SK-N-SH treated with all-trans-retinoic acid at 6 μM for 48 hours (cell line): ENCODE measurements at places on chromosomes 7 and 10.

DNA sequence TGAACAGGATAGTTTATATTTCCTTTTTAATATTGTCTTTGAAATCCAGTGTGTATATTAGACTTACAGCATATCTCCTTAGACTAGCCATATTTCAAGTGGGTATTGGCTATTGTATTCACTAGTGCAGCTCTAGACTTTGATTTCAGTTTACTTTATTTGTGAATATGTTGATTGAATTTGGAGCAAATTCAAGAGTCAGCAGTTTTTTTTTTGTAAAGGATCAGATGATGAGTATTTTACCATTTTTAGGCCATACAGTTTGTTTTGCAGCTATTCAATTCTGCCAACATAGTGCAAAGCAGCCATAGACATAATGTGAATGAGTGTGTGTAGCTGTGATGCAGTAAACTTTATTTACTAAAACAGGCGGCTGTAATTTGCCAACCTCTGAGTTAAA is 4.6 kb downstream of the STK31 start:
- no peak for ATAC-seq

GRCh38 chr7:70353946-70354335 is 755.7 kb downstream of the AUTS2 start:
- peak; percentile 56 for ATAC-seq

- ATAC-seq, result no peak
Observed at GRCh38 chr7:24611130-24611529, 37.9 kb downstream of the PALS2 start.

- no peak for ATAC-seq
Observed at GRCh38 chr7:1523844-1524243, 6.7 kb upstream of the MAFK start.

DNA sequence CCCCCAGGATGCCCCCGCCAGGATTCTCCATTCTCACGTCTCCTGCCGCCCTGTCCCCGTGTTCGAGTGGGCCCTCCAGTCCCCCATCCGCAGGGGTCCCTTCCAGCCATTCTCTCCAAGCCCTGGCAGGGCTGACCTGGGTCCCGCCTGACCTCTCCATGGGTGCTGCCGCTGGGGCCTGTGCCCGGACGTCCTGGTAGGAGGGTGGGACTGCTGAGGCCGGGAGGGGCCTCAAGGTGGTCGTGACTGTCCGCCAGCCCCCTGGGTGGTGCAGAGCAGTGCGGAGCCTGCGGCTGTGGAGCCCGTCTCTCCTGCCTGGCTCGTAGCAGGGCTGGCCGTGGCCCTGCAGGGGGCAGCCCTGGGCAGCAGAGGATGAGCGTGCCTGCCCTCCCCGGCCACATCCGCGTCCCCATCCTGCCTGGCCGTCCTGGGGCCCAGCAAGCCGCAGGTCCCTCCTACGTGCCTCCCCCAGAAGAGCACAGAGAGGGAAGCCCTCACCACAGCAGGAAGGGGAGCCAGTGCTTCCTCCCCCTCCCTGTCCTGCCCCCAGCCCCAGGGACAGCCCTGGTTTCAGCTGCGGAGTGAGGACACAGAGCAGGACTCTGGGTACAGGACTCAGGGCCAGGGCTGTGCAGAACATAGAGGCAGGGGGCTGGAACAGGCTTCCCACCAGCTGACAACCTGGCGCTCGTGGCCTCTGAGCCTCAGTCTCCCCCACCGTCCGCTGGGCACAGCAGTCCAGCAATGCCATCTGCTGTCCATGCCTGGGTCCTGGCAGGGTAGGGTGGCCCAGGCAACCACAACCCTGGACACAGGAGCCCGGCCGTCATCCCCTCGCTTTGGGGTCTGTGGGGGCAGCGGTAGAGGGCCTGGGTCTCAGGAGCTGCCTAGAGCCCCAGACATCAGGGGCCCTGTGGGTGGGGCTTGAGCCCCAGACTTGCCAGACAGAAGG is 1.5 kb upstream of the GRIFIN start:
- ATAC-seq, result peak; percentile 99

DNA sequence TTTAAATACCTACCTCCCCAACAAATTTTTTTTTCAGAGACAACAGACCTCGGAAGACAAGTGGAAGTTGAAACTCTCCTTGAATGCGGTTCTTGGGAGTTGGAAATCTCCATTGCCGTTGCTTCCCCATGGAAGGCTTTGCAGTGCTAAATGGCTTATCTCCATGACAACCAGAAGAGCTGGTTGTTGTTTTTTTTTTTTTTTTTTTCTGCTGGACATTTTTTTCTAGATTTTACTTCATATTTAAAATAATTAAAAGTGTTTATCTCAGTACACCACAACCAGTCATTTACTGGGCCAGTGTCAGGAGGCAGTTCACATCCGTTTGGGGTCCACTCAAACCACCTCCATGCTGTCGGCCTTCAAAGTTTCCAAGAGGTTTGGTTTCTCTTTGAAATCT is 348.5 kb upstream of the PRKCQ start:
- no peak for ATAC-seq

- no peak for ATAC-seq
Observed at GRCh38 chr7:105831824-105832535, 44.4 kb downstream of the ATXN7L1 start.

DNA sequence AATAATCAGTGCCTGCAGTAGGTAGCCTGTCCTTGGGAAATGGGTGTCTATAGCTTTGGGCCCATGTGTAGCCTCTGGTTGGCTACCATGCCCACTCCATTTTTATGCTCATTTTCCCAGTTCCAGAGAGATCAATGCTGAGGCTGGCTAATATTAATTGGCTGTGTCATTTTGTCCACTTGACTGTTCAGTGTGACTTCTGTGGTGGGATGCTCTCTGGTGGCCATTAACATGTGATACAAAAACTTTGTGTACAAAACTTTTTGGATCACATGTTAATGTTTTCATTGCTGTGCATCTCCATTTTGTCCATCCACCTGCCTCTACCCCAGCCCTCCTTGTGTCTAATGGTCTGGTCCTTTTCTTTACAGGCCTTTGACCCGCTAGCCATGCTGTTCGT is 22.7 kb downstream of the VIM start:
- no peak for ATAC-seq

DNA sequence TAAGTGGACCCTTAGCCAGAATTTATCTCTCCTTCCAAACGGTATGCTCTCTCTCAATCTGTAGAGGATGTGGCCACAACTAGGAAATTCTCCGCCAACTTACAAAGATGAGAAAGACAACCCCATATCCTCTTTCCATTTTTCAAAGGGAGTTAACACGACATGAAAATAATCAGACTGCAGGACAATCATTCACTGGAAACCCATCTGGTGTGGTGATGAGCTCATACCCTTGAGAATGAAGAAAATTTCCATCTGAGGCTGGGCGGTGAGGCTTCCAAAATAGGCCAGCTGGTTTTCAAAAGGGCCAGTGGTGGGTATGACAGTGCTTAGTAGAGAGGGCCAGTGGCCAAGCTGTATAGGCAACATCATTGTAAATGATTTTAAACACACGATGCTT is 369.6 kb downstream of the FRMD4A start:
- peak; percentile 96 for ATAC-seq

- no peak for ATAC-seq
Observed at GRCh38 chr7:39249635-39250152, 272.0 kb downstream of the POU6F2 start.

- ATAC-seq, result no peak
Observed at GRCh38 chr10:86954681-86955500, 2.5 kb downstream of the MMRN2 start.

DNA sequence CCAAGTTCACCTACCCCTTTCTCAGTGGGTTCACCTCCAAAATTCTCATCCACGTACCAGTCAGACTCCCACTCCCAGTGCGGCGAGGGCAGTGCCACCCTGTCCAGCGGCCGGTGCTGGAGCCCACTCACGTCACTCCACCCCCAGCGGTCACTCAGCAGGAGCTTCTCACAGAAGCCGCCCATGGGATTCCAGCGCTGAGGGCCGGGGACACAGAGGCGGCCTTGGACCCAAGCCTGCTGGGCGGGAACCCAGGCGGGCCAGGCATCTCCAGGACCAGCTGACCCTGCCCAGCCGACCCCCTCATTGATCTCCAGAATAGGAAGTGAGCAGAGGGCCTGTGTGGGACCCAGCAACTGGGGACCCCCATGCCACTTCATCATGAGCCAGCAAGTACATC is 7.2 kb downstream of the TECPR1 start:
- ATAC-seq, result no peak

GRCh38 chr10:24642921-24643678 is 80.6 kb downstream of the ARHGAP21 start:
- ATAC-seq, result peak; percentile 97

GRCh38 chr7:96495751-96496216 is 173.9 kb upstream of the SLC25A13 start:
- ATAC-seq, result peak; percentile 41; the same call in 1 of the 3 replicates

GRCh38 chr10:1944487-1944886 is 207.2 kb upstream of the ADARB2 start:
- no peak for ATAC-seq

GRCh38 chr10:48247680-48248079 is 26.8 kb downstream of the FRMPD2 start:
- ATAC-seq, result no peak

DNA sequence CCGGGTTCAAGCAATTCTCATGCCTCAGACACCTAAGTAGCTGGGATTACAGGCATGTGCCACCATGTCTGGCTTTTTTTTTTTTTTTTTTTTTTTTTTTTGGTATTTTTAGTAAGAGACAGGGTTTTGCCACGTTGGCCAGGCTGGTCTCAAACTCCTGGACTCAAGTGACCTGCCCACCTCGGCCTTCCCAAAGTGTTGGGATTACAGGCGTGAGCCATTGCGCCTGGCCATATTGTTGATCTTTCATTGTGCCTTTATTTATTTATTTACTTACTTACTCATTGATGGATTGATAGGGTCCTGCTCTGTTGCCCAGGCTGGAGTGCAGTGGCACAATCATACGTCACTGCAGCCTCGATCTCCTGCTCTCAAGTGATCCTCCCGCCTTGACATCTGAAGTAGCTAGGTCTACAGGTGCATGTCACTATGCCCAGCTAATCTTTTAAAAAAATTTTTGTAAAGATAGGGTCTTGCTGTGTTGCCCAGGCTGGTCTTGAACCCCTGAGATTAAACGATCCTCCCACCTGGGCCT is 30.4 kb downstream of the SVIL start:
- ATAC-seq, result no peak

GRCh38 chr10:26046073-26046700 is 112.2 kb downstream of the MYO3A start:
- ATAC-seq, result no peak

- ATAC-seq, result no peak
Observed at GRCh38 chr10:107767185-107767584, 602.7 kb upstream of the SORCS1 start.

- ATAC-seq, result no peak
Observed at GRCh38 chr10:21337171-21337792, 188.2 kb downstream of the SKIDA1 start.

- ATAC-seq, result no peak
Observed at GRCh38 chr7:55486192-55486590, 86.1 kb downstream of the VOPP1 start.

DNA sequence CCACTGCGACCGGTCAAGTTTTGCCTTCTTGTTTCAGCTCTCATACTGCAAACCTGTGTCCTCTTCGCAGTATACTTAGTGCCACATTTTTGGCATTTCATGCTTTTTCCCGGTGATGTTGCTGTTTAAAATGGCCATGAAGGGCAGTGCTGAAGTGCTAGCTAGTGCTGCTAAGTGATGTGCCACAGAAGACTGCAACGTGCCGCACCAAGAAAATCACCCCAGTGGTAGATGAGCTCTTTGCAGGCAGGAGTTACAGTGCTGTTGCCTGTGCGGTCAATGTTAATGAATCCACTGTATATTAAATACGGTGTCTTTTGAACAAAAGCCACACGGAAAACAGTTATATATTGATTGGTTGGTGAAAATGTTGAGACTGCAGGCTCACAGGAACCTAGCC is 120.3 kb downstream of the ANLN start:
- ATAC-seq, result no peak; the same call in 2 of the 3 replicates

GRCh38 chr7:5631752-5632151 is 149.7 kb downstream of the RNF216 start:
- ATAC-seq, result no peak

DNA sequence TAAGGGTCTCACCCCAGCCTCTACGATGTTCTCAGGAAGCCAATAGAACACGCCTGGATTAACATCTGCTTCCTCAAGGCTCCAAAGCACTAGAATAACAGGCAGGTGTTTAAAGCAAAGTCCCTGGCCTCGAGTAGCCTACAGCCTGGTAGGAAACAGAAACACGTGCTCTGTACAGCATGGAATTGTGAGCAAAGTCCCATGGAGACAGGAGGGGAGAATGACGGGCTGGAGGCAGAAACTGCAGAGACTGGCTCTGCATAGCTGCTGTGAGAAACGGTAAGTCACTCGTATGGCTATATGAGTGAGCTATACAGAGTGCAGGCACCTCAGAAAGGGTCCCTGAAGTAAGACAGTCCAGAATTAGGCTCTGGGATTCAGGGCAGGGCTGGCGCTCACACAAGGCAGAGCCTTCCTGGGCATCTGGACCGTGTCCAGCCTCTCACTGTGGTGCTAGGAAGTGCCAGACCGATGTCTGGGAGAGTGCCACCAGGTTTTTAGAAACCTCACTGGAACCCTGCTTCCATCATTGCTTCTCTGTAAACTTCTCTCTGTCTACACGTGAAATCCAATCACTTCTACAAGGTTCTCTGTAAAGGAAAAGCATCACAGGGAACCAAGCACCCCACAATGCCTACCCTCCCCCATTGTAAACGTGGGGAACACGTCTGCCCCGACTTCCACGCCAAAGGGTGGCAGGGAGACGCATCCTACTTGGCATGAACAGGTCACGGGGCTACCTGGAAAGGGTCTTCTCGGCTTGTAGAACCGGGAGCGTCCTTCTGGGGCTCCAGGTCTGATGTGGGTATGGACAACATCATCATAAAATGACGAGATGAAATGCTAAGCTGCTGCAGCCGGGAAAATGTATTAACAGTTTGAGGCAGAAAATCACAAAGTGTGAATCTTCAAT is 38.8 kb upstream of the SHH start:
- ATAC-seq, result peak; percentile 14; the same call in 1 of the 3 replicates

GRCh38 chr7:107874605-107875446 is 16.2 kb upstream of the DLD start:
- ATAC-seq, result peak; percentile 92

- ATAC-seq, result peak; percentile 60
Observed at GRCh38 chr7:90236721-90237289, 8.2 kb upstream of the CFAP69 start.
